Immature natural killer cell (primary cell): ENCODE measurements at places on chromosomes 7 and 10. TPM values are rescaled to one million over a fixed set of nuclear protein-coding genes. Genes with fewer than 3 reads are reported as not detected.

Gene COL13A1
- 6.0 TPM for polyA plus RNA-seq

- DNase-seq: no peak
Observed at GRCh38 chr7:121557034-121557892, 161.2 kb upstream of the FAM3C start.

GRCh38 chr7:30858576-30858975 is 53.1 kb upstream of the AQP1 start:
- DNase-seq: no peak

DNA sequence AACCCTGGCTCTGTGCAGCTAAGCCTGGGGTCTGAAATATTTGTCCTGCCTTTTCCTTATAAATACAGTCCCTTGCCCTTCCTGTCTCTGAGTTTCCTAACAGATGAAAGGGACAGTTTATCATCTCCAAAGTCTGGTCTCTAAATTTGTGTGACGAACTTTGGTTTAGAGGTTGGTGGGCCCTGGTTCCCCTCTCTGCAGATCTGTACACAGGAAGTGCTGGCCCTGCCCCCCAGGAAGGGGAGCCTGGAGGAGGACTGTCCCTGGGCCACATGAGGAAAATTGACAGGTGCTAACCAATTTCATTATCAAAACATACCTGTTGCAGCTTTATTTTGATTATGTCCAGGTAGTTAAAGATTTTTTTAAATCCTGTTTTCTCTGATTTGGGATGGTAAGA is 34.5 kb downstream of the PPP2R2D start:
- DNase-seq: no peak

Gene ICA1
- 3.8 TPM for polyA plus RNA-seq
